ENCODE measurements at places on chromosomes 11 and 22.

- no peak for DNase-seq
Measured at GRCh38 chr11:119307219-119307618, 9.7 kb downstream of the MCAM start.

DNA sequence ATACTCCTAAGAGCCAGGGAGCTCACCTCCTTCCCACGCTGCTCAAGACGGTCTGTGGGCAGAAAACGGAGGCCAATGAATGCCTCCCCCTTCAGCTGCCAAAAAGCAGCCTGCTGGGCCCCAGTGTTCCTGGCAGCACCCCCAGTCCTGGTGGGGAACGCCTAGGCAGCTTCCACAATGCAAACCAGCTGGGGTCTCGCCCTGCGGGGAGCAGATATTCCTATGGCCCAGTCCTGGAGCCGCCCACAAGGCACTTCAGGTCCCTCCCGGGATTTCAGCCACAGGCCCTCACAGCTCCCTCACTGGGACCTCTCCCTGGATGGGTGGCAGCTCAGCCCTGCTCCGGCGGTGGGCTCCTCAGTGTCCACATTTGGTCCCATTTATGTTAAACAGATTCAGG, 29.2 kb downstream of the A4GALT start:
- DNase-seq = no peak

DNA sequence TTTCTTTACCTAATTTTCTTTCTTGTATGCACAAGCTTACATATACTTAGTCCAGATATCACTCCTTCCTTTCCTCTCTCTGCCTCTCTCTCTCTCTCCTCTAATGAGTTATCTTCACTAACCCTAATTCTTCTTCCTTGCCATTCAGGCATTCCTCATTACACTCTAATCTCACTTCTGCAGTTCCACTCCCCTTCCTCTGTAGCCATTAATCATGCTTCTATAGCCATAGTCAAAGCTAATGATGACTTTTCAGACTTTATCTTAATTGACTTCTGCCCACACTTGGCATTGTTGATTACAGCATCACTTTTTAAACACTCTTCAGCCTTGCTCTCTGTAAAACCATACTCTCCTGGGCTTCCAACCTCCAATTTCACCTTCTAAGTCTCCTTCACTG, 35.3 kb upstream of the SC5D start:
- DNase-seq = no peak

- no peak for DNase-seq
Measured at GRCh38 chr22:39133871-39134270, 18.6 kb downstream of the CBX7 start.

GRCh38 chr11:89433278-89433677, 57.9 kb downstream of the NOX4 start:
- no peak for DNase-seq

DNA sequence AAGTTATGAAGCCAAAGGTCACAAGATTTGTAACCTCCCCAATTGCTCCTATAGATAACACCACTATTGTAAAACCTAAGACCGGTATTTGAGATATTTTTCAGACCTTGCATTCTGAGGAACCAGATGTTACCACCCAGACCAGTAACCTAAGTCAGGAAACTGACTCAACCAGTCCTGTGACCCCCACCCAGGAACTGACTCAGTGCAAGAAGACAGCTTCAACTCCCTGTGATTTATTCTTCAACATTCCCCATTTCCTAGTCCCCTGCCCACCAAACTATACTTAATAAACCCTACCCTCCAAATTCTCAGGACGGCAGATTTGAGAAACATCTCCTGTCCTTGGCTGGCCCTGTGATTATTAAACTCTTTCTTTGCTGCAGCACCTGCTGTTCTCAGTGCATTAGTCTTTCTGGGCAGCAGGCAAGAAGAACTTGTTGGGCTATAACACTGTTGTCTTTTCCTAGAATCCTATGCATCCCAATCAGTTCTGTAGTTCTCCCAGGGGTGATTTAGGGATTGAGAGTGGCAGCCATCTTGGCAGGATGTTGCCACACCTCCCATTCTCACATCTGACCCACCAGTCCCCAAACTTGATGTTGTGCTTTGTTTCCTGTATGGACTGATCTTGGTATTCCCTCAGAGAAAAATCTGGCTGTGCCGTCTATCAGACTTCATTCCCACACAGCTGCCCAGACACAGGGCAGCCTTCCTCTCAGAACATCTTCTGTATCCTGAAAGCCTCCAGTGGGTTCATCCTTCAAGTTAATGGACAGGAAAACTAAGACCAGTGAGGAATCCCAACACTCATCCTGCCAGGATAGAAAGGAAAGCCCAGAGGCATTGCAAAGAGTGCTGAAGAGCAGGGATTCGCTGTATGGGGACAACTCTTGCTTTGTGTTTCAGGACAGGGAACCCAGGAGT, 104.0 kb downstream of the PDE2A start:
- DNase-seq = peak; percentile 60

- no peak for DNase-seq
Measured at GRCh38 chr11:73410627-73411026, 34.4 kb downstream of the RELT start.

DNA sequence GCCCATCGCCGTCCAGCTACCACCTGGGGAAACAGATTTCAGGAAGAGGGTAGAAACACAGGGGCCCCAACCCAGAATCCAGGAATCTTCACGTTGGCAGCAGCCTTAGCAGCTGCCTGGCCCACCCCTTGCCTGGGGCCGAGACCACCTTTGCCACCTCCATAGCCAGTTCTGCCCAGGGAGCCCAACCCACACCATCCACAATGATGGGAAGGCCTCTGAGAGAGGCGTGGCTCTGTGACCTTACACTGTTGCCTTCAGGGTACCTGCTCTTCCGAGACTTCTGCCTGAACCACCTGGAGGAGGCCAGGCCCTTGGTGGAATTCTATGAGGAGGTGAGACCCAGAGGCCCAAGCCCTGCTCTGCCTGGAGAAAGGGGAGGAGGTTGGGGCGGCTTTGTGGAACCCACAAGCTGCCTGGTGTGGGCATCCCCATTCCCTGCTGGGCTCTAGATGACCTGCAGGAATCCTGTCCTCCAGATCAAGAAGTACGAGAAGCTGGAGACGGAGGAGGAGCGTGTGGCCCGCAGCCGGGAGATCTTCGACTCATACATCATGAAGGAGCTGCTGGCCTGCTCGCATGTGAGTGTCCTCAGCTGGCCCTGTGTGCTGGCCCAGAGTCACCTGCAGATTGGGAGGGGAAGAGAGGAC, 10.0 kb upstream of the ANKRD13D start:
- no peak for DNase-seq

- DNase-seq = no peak
Measured at GRCh38 chr11:119317592-119318239, 786 bp upstream of the MCAM start.

DNA sequence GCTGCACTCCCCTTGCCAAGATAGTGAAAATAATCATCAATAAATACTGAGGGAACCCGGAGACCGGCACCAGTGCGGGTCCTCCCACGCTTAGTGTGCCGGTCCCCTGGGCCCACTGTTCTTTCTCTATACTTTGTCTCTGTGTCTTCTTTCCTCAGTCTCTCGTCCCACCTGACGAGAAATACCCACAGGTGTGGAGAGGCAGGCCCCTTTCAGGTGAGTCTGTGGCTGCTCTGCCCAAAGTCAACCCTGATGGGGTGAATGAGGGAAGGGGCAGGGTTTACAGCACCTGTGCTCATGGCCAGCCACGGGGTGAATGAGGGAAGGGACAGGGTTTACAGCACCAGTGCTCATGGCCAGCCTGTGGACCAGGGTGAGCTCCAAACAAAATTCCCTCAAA, 4.7 kb downstream of the BET1L start:
- no peak for DNase-seq

DNA sequence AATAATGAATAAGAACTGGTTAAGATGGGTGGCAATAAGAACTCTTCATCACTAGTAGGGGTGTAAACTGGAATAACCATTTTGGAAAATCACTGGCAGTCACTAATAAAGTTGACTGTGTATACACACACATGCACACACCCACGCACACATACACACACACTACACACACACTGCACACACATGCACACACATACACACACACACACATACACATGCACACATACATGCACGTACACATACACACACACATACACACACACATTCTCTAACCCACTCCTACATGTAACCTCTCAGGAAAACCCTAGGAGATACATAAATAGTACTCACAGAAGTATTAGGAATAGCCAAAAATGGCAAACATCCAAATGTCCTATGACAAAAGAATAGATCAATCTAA, 406.5 kb upstream of the SYN3 start:
- DNase-seq = no peak

- no peak for DNase-seq
Measured at GRCh38 chr11:5881756-5882155, 1.3 kb downstream of the OR52E4 start.

DNA sequence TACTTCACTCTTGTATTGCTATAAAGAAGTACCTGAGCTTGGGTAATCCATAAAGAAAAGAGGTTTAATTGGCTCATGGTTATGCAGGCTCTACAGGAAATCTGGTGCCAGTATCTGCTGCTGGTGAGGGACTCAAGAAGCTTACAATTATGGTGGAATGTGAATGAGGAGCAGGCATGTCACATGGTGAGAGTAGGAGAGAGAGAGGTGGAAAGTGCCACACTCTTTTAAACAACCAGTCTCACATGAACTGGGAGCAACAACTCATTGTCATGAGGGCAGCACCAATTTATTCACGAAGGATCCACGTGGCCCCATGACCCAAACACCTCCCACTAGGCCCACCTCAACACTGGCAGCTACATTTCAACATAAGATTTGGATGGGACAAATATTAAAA, 24.6 kb upstream of the IGLL5 start:
- no peak for DNase-seq

- no peak for DNase-seq
Measured at GRCh38 chr22:47630741-47631534, 868.5 kb downstream of the TBC1D22A start.

- no peak for DNase-seq
Measured at GRCh38 chr11:6674862-6675261, 8.3 kb downstream of the MRPL17 start.

- no peak for DNase-seq
Measured at GRCh38 chr11:120773501-120774031, 250.3 kb upstream of the TBCEL start.

GRCh38 chr22:49569286-49570031, 258.2 kb downstream of the BRD1 start:
- no peak for DNase-seq

GRCh38 chr22:47987885-47988515, 1225.5 kb downstream of the TBC1D22A start:
- no peak for DNase-seq

DNA sequence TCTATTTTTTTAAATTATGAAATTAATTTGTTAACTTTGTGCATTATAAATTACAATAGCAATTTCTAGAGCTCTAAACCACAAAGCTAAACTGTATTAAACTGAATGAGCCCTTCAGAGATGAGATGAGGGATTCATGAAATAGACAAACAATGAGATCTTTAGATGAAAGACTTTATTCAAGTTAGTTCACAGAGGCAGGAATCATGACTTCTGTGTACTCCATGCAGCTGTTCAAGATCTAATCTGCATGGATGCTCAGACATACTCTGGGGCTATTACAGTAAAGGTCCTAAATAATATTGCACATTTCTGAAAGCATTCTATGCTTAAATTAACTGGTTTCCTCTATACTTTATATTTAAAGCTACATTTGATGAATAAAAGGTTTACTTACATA, 122.7 kb downstream of the FCHSD2 start:
- no peak for DNase-seq

- peak; percentile 16 for DNase-seq
Measured at GRCh38 chr22:19271856-19272535, 19.5 kb downstream of the CLTCL1 start.

DNA sequence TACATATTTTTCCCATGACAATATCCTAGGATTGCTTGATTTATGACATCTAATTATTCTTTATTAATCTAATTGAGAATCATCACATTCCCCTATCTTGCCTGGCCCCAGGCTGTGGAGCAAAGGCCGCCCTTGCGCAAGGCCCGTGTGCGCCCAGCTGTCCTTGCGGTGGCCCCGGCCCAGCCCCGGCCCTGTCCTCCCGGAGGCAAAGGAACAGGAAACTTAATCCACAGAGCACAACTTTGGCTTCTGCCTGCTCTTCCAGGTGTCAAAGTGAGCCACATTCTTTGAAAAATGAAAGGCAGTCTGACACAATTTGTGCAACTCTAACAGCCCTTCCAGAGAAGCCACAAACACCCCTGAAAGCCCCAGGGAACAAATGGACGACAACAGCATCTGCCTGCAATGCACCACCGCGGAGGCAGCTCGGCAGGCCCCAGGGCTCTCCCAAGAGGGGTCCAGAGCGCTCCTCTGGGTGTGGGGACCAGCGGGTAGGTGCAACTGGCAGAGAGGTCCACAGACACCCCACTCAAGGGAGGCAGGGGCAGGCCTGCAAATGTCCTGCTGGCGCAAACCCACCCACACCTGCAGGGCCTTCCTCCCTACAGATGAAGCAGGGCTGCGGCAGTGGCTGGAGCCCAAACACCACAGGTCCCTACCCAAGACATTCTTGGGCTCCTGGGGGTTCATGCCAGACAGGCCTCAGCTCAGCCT, 30.3 kb downstream of the GNB1L start:
- DNase-seq = no peak

- peak; percentile 26 for DNase-seq
Measured at GRCh38 chr11:30635401-30635989, 49.3 kb upstream of the MPPED2 start.

GRCh38 chr11:8871171-8871775, 39.7 kb upstream of the AKIP1 start:
- peak; percentile 52 for DNase-seq

DNA sequence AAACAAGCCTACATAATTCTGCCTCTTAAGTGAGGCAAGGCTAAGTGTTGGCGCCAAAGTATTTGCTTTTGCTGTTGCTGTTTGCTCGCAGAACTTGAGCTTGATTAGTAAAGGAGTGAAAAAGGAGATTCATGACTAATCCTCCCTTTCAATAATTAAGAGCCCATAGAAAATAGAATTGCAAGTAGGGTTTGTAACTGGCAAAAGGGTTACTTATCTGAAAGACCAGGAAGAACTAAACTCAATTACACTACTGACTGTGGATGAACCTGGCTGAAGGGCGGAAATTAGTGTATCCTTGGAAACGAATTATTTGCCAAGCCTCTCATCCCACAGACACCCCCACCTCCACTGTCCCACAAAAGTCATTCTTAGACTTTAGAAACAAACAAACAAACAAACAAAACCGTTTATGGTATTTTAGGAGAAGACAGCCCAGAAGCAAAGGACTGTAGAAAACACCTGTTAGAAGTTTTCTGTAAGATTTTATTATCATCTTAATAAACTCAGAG, 411 bp upstream of the EXPH5 start:
- DNase-seq = no peak

DNA sequence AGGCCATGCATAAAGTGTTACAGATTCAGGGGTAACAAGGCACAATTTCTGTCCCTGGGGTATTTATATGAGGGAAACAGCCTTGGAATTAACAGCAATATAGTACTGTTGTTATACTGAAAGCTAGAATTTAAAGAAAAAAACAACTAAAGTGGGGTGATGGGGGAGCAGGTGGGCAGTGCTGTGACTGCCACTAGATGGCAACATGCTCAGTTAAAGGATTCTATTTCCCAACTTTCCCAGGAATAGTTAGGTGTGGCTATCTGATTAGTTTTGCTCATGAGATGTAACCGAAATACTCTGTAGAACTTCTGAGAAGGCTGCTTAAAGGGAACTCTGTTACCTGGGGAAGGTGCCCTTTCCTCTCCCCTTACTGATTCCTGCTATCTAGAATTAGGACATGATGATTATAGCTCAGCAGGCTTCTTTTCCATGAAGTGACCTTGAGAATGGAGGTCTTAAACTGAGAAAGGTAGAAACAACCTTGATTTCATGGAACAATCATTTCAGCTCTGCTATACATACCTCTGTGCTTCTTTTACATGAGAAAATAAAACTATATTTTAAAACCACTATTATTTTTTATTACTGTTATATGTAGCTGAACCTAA, 102.6 kb downstream of the RELT start:
- no peak for DNase-seq

GRCh38 chr11:104523611-104524010, 359.7 kb upstream of the PDGFD start:
- DNase-seq = no peak

All from kidney epithelial cell (primary cell).